ENCODE measurements at places on chromosomes 12 and 14.
A peak's percentile ranks its signal among the peaks of the same experiment; 100 is the strongest.

- DNase-seq = no peak
These were observed 340.2 kb downstream of the AEBP2 start for GRCh38 chr12:19779395-19780056.

DNA sequence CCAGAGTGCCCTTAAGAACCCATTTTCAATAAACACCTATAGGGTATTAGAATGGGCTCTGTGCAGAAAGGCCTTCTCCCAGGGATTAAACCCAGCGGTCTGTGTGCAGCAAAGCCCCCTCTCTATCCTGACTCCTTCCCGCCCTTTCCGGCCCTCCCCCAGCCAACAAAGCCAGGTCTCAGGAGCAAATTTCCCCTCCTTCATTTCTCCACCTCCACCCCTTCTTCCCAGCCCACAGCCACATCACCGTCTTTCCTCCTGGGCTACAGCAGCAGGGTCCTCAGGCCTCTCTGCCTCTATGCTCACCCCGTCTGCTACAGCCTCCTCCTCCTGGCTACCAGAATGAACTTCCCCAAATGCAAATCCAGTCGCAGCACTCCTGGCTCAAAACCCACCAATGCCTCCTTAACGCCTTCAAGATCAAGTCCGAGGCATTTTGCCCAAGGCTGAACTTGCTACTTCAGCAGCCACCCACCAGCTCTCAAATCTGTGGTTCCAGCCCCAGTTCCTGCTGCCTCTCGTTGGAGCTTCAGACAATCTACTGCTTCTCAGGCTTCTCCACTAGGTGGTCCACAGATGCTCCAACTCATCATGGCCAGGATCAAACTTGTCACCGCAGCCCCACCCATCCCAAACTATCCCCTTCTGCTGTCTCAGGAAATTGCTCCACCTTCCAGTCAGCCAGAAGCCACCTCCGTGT lies 134.8 kb downstream of the BCL11B start:
- DNase-seq = no peak

DNA sequence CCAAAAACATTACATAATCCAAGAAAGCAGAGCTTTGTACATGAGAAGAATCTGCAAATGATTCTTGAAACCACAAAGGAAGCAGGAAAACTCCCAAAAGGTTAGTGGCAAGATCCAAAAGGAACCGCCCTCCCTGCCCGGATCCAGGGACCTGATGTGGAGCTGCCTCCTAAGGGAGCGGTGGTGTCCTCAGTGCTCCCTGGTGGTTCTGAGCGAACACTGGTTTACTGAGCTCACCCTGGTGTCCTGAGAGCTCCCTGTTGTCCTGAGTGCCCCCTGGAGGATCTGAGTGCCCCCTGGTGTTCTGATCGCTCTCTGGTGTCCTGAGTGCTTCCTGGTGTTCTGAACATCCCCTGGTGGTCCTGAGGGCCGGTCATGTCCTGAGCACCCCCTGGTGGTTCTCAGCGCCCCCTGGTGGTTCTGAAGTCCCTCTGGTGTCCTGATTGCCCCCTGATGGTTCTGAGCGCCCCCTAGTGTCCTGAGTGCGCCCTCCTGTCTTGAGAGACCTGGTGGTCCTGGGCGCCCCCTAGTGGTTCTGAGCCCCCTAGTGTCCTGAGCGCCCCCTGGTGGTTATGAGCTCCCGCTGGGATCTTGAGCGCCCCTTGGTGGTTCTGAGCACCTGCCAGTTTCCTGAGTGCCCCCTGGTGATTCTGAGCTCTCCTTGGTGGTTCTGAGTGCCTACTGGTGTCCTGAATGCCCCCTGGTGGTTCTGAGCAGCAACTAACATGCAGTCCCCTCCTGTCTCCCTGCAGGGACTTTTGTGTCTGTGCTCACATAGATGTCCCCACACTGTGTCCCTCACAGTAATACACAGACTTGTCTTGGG lies 891.1 kb downstream of the TMEM121 start:
- DNase-seq = no peak

GRCh38 chr12:114926341-114926740 lies 242.4 kb upstream of the TBX3 start:
- DNase-seq = no peak

DNA sequence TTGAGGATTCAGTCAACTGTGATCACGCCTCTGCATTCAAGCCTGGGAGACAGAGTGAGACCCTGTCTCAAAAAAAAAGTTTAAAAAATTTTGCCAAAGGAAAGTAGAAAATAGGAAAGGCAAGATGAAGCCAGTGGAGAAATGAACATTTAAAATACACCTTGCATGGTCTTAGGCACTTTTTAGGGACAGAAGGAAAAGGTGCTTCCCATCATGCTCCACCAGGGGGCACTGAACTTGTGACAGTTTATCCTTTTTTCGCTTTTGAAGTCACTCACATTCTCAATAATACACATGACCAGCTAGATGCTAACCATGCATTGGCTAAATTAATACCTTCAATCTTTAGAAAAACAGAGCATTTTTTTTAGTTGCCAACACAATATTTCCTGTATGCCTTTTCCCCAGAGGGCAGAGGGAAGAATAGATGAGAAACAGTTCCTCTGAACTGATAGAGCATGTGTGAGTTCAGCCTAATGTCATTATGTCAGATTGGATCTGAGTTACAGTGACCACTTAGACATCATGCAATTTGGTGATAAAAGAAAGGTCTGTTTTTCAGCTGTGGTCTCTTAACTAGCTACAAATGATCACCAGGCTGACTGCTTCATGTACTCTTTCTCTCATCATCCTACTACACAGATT lies 221.8 kb upstream of the SSTR1 start:
- DNase-seq = peak; percentile 53

- peak; percentile 71 for DNase-seq
These were observed 80.3 kb upstream of the GNG2 start for GRCh38 chr14:51780006-51780692.

DNA sequence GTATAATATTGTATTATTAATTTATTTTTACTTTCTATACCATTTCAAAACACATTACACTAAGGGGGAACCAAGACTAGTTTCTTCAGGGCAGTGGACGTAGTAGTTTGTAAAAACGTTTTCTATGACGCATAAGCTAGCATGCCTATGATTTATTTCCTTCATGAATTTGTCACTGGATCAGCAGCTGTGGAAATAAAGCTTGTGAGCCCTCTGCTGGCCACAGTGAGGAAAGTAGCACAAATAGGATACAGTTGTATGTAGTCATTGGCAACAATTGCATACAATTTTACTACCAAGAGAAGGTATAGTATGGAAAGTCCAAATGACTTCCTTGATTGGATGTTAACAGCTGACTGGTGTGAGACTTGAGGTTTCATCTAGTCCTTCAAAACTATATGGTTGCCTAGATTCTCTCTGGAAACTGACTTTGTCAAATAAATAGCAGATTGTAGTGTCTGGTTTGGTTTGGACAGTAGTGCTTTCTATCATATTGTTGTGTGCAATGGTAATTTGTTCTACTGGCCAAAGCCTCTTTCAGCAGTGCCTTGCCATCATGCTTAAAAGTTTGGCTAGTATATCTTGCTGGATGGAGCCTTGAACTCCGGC lies 24.3 kb upstream of the PLEKHD1 start:
- DNase-seq = peak; percentile 75

- no peak for DNase-seq
These were observed 302.7 kb downstream of the CEP128 start for GRCh38 chr14:80638620-80639515.

DNA sequence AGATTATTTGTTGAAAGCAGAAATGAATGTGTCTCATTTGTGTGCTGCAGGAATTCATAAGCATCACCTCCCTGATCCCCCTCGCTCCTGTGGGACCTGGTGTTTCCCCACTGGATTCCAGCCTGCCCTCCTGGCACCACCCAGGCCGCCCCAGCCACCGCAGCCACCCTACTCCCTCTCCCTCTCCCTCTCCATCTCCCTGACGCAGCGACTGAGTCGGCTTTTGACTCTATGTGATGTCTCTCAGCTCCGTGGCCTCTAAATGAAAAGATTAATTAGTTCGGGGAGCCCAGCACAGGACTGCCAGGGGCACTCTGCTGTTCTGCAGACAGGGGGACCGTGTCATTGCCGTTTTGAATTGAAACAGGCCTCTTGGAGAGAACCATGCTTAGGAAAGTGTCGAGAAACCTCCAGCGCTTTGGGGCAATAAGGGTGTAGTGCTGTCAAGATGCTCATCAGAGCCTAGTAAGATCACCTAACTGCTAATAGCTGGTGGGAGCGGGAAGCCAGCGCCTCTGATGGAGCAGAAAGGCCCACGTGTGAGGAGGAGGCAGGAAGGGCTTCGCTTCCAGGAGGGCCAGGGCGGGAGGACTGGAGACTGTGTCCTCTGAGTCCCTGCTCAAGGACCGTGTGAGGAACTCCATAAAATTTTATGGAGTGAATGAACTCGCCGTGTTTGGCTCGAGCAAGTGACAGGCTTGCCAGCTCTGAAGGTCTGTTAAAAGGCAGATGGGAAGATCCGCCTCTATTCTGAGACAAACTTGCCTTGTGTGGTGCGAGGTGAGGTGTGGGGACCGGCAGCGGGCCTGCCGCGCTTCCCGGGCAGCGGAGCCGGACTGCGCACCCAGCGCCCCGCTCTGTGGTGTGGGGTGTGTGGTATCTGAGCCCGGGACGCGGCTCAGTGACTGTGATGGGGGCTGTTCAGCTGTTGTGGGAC lies 157.4 kb upstream of the C14orf180 start:
- DNase-seq = no peak
